Cardiac muscle cell (in vitro differentiated cells and primary cell): ENCODE measurements at places on chromosomes 16 and 17. TPM values are rescaled to one million over a fixed set of nuclear protein-coding genes. Genes with fewer than 3 reads are reported as not detected.

Gene MFAP4
- 14.1 and 16.7 TPM in 2 replicates for total RNA-seq

Gene KATNB1
- total RNA-seq = 46.4 and 52.5 TPM in 2 replicates

Gene MLLT6
- 48.4 and 75.8 TPM in 2 replicates for total RNA-seq

- H3K4me3 ChIP-seq = no peak overlapping the region
- H3K4me1 ChIP-seq = no peaks in the 10 kb centered on the region
- H3K27me3 ChIP-seq = no peaks in the 10 kb centered on the region
- H3K27ac ChIP-seq = no peak overlapping the region
- H3K36me3 ChIP-seq = no peaks in the 10 kb centered on the region
Measured at GRCh38 chr16:77063676-77064016, 127.3 kb upstream of the MON1B start.

- peak; percentile 83 for DNase-seq
- H3K36me3 ChIP-seq = peaks cover 24% of the 10 kb centered on the region
- peak overlapping the region; percentile 84 for H3K27ac ChIP-seq
- no peaks in the 10 kb centered on the region for H3K27me3 ChIP-seq
- peaks cover 7% of the 10 kb centered on the region for H3K4me1 ChIP-seq
Measured at GRCh38 chr16:89556750-89557689, 3.5 kb upstream of the RPL13 start.

DNA sequence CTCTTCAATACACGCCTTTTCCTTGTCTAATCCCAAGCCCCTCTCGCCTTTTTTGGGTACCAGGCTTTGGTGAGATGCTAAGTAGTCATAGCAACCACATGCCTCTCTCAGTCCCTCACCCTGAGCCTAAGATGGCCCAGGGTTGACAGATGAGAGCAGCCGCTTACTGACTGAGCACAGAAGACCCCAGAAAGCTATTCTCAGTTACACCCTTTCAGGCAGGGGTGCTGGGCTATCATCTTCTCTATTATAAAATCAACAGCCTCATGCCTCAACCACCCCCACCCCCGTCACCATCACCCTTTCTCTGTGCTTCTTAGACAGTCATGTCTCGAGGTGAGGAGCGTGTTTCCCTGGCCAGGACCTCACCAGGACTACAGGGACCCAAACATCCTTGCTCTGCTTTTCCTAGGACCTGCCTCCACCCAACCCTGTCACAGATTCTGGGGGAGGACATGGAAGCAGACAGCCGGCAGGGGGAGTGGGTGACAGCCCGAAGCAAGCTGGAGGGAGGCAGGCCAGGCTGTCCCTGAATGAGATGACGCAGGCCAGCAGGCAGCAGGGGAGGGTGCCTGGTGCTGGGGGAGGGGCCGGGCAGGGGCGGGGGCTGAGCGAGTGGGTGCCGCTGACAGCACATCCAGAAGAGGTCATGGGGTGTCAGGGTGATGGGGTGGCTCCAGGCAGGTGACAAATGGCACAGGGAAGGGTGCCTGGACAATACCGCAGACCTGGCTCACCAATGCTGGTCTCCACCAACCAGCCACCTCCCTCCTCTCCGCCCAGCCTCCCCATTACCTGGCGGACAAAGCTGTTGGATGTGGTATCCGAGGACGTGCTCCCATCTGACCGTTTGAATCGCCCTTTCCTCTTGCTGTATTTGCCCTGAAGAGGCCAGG is 3.1 kb downstream of the CACNB1 start:
- H3K36me3 ChIP-seq = peaks cover 11% of the 10 kb centered on the region
- DNase-seq = peak; percentile 62
- H3K4me3 ChIP-seq = peak overlapping the region; percentile 2
- H3K4me1 ChIP-seq = peaks cover 32% of the 10 kb centered on the region
- peak overlapping the region; percentile 78 for H3K27ac ChIP-seq

DNA sequence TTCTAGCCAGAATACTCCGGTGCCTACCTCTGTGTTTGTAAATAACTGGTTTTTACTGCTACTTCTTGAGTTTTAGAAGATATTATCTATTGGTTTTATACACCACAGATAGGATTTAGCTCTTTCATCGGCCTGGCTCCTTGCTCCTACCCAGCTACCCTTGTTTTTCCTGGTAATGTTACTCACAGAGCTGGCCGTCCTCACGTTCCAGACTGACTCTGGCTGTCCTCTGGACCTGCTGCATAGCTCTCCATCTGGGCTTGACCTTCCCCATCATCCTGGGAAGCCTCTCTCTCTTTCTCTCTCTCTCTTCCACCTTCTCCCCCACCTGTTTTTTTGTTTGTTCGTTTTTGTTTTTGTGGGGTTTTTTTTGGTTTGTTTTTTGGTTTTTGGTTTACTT is 51.5 kb downstream of the MPRIP start:
- H3K27me3 ChIP-seq = no peaks in the 10 kb centered on the region
- H3K36me3 ChIP-seq = no peaks in the 10 kb centered on the region
- no peak overlapping the region for H3K27ac ChIP-seq
- no peak for DNase-seq

GRCh38 chr16:9422762-9423513 is 331.5 kb downstream of the HAPSTR1 start:
- no peaks in the 10 kb centered on the region for H3K36me3 ChIP-seq
- H3K27me3 ChIP-seq = no peaks in the 10 kb centered on the region
- DNase-seq = no peak
- no peaks in the 10 kb centered on the region for H3K4me1 ChIP-seq
- no peak overlapping the region for H3K27ac ChIP-seq
- no peak overlapping the region for H3K4me3 ChIP-seq

GRCh38 chr16:86980644-86981043 is 336.5 kb downstream of the C16orf95 start:
- H3K4me1 ChIP-seq = peaks cover 18% of the 10 kb centered on the region
- no peak for DNase-seq
- H3K36me3 ChIP-seq = no peaks in the 10 kb centered on the region
- no peak overlapping the region for H3K27ac ChIP-seq
- H3K4me3 ChIP-seq = no peak overlapping the region

DNA sequence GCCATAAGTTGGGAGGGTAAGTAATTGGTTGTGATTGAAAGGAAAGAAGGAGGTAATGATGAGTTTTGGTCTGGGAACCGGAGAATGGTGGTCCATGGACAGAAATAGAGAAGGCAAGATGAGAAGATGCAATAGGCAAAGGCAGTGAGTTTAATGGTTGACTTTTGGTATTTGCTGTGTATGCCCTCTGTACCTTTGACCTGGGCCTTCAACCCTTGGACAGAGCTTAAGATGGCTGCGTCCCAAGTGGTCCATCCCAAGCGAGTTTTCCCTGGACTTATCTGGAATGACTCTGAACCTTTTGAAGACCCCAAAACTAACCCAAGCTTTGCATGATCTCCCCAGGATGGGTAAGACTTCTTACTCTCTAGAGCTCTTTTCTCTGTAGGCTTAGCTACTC is 664.5 kb downstream of the MAF start:
- no peak overlapping the region for H3K27ac ChIP-seq
- no peak for DNase-seq
- H3K36me3 ChIP-seq = no peaks in the 10 kb centered on the region

Gene ZFP3
- total RNA-seq = 0.21 and 0.95 TPM in 2 replicates

DNA sequence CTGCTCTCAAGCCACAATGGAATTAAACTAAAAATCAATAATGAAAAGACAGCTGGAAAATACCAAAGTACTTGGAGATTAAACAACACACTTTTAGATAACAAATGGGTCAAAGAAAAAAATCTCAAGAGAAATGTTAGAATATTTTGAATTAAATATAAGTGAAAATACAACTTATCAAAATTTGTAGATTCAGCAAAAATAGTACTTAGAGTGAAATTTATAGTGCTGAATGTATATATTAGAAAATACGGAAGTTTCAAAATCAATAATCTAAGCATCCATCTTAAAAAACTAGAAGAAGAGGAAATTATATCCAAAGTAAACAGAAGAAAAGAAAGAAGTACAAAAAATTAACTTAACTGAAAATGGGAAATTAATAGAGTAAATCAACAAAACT is 179.2 kb upstream of the CDH11 start:
- no peaks in the 10 kb centered on the region for H3K36me3 ChIP-seq
- H3K27me3 ChIP-seq = no peaks in the 10 kb centered on the region
- peaks cover 15% of the 10 kb centered on the region for H3K4me1 ChIP-seq
- no peak for DNase-seq
- H3K27ac ChIP-seq = no peak overlapping the region

- DNase-seq = no peak
- H3K4me1 ChIP-seq = no peaks in the 10 kb centered on the region
- H3K27me3 ChIP-seq = no peaks in the 10 kb centered on the region
- H3K27ac ChIP-seq = no peak overlapping the region
Measured at GRCh38 chr17:33373273-33373672, 80.2 kb upstream of the ASIC2 start.

Gene SCGB1C2
- total RNA-seq = not detected in 2 replicates

DNA sequence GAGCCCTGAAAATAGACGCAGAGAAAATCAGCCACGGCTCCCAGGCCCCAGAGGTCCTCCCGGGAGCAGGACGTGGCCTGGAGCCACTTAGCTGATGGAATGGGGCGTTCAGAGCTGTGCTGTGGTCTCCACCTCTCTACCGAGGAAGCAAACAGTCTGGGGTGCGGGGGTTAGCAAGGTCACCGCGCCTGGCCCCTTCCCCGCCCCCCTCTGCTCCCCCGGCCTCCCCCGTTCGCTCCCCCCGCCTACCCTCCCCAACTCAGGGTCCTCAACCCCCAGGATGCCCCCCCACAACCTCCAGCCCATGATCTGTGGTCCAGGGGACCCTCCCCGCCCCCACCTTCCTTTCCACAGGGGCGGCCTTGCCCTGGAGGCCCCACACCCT is 20.6 kb upstream of the C1QTNF8 start:
- H3K36me3 ChIP-seq = no peaks in the 10 kb centered on the region
- no peak overlapping the region for H3K4me3 ChIP-seq
- H3K27me3 ChIP-seq = no peaks in the 10 kb centered on the region
- H3K4me1 ChIP-seq = peaks cover 3% of the 10 kb centered on the region
- H3K27ac ChIP-seq = no peak overlapping the region

Gene CCP110
- 6.4 and 11.7 TPM in 2 replicates for total RNA-seq

- no peak overlapping the region for H3K4me3 ChIP-seq
- no peaks in the 10 kb centered on the region for H3K27me3 ChIP-seq
- peaks cover 6% of the 10 kb centered on the region for H3K4me1 ChIP-seq
Measured at GRCh38 chr17:65514541-65514940, 46.9 kb downstream of the AXIN2 start.

GRCh38 chr17:80796430-80796861 is 195.2 kb upstream of the CHMP6 start:
- H3K4me1 ChIP-seq = peaks cover 12% of the 10 kb centered on the region
- H3K4me3 ChIP-seq = no peak overlapping the region
- no peaks in the 10 kb centered on the region for H3K27me3 ChIP-seq

DNA sequence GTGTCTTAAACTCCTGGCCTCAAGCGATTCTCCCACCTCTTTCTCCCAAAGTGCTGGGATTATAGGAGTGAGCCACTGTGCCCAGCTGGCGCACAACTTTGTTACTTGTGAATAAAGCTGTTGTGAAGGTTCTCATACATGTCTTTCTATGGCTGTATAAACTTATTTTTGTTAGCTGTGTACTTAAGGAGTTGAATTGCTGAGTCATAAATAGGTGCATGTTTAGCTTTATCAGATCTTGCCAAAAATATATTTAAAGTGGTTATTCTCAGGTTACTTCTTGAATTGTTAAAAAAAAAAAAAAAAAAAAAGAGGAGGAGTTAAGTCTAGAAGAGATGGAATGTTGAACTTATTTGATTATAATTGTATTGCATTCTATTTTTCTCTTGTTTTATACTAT is 47.6 kb upstream of the IRX3 start:
- H3K4me1 ChIP-seq = peaks cover 6% of the 10 kb centered on the region
- H3K27me3 ChIP-seq = no peaks in the 10 kb centered on the region
- H3K27ac ChIP-seq = no peak overlapping the region
- H3K36me3 ChIP-seq = no peaks in the 10 kb centered on the region
- no peak overlapping the region for H3K4me3 ChIP-seq

- no peak for DNase-seq
- H3K4me3 ChIP-seq = no peak overlapping the region
- no peaks in the 10 kb centered on the region for H3K4me1 ChIP-seq
Measured at GRCh38 chr17:46063241-46063640, 64.2 kb downstream of the STH start.
